Femur (tissue), 1 donor: ENCODE measurements at places on chromosomes 6 and 20.

- peak; percentile 31 for DNase-seq
These were observed 375.5 kb downstream of the UTRN start for GRCh38 chr6:144660561-144661115.

GRCh38 chr20:50642288-50642803 lies 49.0 kb downstream of the RIPOR3 start:
- DNase-seq, result no peak

- no peak for DNase-seq
These were observed 301.4 kb upstream of the STXBP5 start for GRCh38 chr6:146902846-146903245.

DNA sequence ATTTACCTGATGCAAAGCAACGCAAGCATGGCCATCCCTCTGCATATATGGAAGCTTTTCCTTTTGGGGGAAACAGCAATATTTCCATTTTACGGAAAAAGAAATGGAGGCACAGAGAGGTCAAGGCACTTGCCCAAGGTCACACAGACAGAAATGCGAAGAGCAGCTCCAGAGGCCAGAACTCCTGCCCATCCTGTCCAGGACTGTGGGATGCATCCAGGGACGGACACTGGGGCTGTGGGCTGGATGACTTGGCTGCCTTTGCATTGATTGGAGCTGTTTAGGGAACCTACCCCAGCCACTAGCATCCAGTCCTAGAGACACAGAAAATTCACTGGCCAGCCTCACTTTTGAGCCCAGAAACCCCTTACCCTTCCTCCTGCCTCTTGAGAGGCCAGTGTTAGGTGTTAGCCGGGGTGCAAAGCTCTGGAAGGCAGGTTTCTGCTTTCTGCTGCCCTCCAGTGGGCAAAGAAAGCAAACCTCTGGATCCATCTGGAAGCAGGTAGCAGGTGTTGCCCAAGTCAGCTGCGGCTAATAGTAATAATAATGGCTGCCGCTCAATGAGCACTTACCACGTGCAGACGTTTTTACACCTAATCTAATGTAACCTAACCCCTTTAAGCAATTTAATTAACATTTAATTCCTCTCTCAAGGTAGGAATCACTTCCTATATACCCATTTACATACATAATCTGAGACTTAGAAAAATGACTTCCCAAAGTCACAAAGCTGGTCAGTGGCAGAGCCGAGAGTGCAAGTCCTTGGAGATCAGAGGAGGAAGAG lies 31.7 kb upstream of the CCN5 start:
- peak; percentile 42 for DNase-seq

GRCh38 chr6:470901-471448 lies 79.4 kb downstream of the IRF4 start:
- no peak for DNase-seq

DNA sequence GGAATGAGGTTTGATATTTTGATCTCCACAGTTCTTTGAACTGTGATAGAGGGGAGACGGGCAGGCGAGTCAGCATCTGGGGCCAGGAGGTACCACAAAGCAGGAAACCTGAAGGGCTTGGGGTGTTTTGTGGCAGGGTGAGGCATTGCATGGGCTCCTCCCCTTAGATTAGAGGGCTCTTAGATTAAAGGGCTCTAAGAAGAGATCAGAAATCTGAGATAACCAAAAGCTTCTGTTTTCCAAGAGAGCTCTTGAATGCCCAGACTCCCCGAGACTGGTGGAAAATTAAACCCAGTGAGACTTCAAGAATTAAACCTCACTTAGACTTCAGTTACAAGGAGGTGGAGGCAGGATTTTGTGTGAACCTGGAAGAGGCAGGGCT lies 2.4 kb upstream of the GPX5 start:
- no peak for DNase-seq

DNA sequence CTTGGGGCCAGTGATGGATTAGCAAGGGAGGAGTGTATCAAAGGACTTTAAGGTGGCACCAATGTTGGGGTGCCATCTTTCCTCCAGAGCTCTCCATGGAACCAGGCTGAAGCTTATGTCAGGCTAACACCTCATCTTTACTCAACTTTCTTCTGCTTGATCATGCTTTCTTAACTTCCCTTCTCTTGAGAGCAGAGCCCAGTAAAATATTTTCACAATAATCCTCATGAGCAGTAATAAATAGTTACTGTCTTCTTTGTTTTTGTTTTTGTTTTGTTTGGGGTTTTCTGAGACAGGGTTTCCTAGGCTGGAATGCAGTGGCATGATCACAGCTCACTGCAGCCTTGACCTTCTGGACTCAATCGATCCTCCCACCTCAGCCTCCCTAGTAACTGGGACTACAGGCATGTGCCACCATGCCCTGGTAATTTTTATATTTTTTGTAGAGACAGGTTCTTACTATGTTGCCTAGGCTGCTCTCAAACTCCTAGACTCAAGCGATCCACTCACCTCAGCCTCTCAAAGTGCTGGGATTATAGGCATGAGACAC lies 127.9 kb upstream of the TOP1 start:
- no peak for DNase-seq

DNA sequence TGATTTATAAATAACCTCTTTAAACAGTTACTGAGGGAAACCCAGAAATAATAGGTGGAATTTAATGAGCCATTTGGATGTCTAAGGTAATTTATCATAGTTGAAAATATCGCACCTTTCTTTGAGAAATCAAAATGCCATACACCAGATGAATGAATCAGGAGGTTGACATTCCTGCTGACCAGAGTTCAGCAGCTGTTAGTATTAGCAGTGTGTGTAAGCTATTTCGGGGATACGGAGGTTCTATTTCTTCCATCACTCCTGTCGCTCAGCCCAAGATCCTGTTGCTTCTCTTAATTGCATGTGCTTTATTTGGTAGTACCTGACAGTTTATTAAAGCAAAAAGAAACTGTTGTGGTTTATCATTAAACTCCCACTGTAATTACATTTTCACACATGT lies 67.1 kb downstream of the HDGFL1 start:
- no peak for DNase-seq

- DNase-seq, result no peak
These were observed 24.4 kb downstream of the TBC1D32 start for GRCh38 chr6:121309768-121310469.

GRCh38 chr6:154673919-154674318 lies 59.3 kb upstream of the SCAF8 start:
- DNase-seq, result no peak

DNA sequence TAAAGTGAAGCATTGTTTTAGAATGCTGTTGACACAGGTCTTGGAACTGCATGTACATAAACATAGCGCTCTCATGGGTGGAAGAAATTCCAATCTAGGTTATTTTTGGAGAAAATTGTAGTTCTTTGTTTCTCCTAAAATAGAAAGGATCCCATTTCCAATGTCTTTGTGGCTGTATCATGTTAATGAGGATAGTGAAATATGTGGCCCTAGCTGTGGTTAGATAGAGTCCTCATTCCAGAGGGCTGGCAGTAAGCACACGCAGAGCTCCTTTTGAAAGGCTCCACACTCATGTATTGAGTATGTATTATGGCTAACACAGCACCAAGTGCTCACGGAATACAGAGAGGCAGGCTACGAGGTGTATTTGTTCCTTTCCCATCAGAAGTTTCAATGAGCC lies 60.9 kb downstream of the SNRNP48 start:
- DNase-seq, result no peak
